ENCODE measurements at places on chromosomes 7 and 10.

GRCh38 chr7:84677117-84677732, 482.6 kb upstream of the SEMA3A start:
- no peaks in the 10 kb centered on the region for H3K36me3 ChIP-seq
- H3K27me3 ChIP-seq, result no peaks in the 10 kb centered on the region
- no peak for DNase-seq

GRCh38 chr10:111491154-111491553, 414.3 kb downstream of the ADRA2A start:
- no peak overlapping the region for H3K27ac ChIP-seq
- H3K4me1 ChIP-seq, result no peaks in the 10 kb centered on the region
- no peak overlapping the region for H3K4me3 ChIP-seq
- DNase-seq, result no peak
- no peaks in the 10 kb centered on the region for H3K27me3 ChIP-seq
- H3K36me3 ChIP-seq, result no peaks in the 10 kb centered on the region

GRCh38 chr10:88080213-88080612, 216.8 kb downstream of the PTEN start:
- H3K36me3 ChIP-seq, result no peaks in the 10 kb centered on the region
- no peak for DNase-seq
- no peak overlapping the region for H3K4me3 ChIP-seq
- H3K27me3 ChIP-seq, result no peaks in the 10 kb centered on the region

DNA sequence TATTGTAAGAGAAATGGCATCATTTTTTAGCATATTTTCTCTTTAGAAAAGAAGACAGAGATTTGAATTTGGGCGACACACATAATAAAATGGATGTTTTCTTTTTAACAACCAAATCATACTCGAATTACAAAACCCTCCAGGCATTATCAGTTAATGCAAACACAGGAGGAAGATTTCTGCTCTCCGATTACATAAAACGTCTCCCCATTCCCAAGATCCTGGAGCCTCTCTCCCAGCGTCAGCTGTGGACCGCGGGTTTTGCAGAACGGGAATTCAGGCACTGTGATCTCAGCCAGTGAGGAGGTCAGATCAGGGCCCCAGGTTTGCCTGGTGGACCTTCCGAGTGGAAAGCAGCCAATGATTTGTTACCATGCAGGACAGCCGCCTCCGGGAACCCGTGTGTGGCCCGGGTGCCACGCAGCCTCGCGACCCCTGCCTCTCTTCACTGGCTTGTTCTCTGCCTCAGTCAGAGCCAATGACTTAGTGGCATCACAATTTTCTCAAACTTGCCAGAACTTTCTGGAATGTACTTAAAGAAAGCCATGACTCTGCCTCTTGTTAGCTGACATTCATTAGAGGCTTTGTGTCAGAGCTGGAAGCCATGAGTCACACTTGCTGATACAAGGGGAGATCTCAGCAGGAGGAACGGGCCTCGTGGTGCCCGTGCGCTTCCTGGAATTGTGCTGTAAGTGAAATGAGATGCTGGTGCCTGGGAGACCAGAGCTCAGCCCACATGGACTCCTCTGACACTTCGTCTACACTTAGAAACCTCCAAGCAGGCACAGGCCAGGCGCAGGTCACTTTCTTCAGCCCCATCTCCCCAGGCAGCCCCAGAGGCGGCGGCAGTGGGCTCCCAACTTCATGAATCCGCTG, 246.1 kb downstream of the KLF6 start:
- no peaks in the 10 kb centered on the region for H3K4me1 ChIP-seq
- no peak overlapping the region for H3K4me3 ChIP-seq
- no peaks in the 10 kb centered on the region for H3K27me3 ChIP-seq
- H3K27ac ChIP-seq, result no peak overlapping the region

DNA sequence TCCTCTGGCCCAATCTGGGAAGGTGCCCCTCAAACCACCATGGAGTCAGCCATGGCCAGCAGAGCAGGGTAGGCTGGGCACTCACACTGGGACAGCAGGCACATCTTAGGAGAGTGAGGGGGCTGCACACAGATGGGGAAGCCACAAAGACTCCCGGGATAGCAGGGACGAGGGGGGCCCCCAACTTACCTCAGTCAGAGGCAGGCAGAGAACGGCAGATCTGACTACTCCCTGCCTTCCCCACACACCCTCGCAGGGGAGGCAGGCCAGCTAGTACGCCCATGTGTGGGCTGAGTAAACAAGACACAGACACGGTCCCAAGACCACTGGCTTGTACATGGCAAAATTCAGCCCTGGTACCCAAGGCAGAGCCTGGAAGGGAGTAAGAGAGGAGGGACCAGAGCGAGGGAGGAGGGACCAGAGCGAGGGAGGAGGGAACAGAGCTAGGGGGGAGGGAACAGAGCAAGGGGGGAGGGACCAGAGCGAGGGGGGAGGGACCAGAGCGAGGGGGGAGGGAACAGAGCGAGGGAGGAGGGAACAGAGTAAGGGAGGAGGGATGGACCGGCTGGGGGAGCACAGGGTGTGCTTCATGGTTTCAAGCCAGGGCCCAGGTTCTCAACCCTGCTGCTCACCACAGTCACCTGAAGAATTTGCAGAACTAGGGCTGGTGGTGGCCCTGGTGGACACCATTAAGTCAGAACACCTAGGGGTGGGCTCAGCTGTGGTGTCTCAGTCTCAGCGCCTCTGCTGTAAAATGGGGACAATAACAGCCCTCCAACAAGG, 73.8 kb downstream of the RGS10 start:
- H3K36me3 ChIP-seq, result no peaks in the 10 kb centered on the region
- H3K4me1 ChIP-seq, result no peaks in the 10 kb centered on the region
- peaks cover 16% of the 10 kb centered on the region for H3K27me3 ChIP-seq
- no peak overlapping the region for H3K27ac ChIP-seq
- no peak for DNase-seq
- no peak overlapping the region for H3K4me3 ChIP-seq

GRCh38 chr7:130210181-130210935, 2.7 kb downstream of the SSMEM1 start:
- H3K4me3 ChIP-seq, result no peak overlapping the region
- DNase-seq, result peak; percentile 28
- no peak overlapping the region for H3K27ac ChIP-seq
- H3K27me3 ChIP-seq, result no peaks in the 10 kb centered on the region

- DNase-seq, result no peak
- no peaks in the 10 kb centered on the region for H3K36me3 ChIP-seq
- H3K27me3 ChIP-seq, result peaks cover 69% of the 10 kb centered on the region
- no peaks in the 10 kb centered on the region for H3K4me1 ChIP-seq
- H3K4me3 ChIP-seq, result no peak overlapping the region
Observed at GRCh38 chr10:123781956-123782500, 109.6 kb downstream of the CPXM2 start.

DNA sequence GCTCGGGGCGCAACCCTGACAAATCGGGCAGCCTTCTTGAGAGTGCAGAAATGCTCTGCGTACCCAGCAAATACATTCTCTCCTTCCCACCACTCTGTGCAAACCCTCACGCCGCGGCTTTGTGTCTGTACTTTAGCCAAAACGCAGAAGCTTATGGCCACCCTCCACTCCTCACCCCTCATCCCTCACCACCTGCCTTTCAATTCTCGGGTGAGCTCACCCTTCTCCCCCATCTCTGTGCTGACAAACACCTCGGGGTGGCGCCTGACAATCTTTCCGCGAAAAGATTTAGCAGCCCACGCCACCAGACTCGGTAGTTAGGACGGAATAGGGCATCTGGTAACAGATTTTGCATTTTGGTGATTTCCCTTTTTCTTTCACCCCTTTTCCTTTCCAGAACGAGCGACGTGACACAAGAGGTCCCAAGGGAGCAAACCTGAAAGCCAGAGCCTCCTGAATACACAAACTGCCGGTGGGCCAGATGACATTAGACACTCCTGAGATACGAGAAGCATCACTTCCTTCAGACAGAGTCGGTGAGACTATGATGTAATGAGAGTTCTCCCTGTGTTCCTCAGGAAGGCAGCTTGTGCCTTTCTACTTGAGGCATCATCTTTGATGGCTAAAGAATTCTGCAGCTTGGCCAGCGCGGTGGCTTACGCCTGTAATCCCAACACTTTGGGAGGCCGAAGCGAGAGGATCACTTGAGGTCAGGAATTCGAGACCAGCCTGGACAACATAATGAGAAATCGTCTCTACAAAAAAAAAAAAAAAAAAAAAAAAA, 671 bp upstream of the ATAD1 start:
- DNase-seq, result peak; percentile 35
- H3K4me3 ChIP-seq, result peak overlapping the region; percentile 77
- H3K27me3 ChIP-seq, result no peaks in the 10 kb centered on the region
- peaks cover 17% of the 10 kb centered on the region for H3K4me1 ChIP-seq
- no peak overlapping the region for H3K27ac ChIP-seq

DNA sequence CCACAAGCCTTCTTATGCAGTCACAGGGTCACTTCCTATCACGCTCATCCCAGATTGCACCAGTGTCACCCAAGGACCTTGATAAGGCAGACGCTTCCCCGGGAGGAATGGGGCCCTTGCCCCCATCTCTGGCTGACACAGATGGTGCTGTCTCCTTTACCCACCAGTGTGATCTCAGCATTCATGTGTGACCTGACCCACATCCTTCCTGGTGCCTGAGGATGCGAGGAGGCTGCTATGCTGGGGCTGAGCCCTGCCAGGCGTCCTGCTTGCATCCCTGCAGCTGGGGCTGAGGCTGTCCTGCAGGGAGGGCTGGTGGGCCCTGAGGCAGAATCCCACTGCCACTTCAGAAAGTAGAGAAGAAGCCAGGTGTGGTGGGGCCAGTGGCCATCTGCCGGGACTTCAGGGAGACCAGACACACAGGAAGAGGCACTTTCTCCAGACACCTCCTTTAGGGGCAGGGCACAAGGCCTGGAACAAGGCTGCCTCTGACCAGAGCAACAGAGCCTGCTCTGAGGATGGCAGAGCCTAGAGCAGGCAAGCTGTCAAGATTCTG, 35.3 kb downstream of the RASGEF1A start:
- DNase-seq, result no peak
- peaks cover 38% of the 10 kb centered on the region for H3K27me3 ChIP-seq
- no peaks in the 10 kb centered on the region for H3K36me3 ChIP-seq
- H3K27ac ChIP-seq, result no peak overlapping the region
- H3K4me3 ChIP-seq, result no peak overlapping the region

DNA sequence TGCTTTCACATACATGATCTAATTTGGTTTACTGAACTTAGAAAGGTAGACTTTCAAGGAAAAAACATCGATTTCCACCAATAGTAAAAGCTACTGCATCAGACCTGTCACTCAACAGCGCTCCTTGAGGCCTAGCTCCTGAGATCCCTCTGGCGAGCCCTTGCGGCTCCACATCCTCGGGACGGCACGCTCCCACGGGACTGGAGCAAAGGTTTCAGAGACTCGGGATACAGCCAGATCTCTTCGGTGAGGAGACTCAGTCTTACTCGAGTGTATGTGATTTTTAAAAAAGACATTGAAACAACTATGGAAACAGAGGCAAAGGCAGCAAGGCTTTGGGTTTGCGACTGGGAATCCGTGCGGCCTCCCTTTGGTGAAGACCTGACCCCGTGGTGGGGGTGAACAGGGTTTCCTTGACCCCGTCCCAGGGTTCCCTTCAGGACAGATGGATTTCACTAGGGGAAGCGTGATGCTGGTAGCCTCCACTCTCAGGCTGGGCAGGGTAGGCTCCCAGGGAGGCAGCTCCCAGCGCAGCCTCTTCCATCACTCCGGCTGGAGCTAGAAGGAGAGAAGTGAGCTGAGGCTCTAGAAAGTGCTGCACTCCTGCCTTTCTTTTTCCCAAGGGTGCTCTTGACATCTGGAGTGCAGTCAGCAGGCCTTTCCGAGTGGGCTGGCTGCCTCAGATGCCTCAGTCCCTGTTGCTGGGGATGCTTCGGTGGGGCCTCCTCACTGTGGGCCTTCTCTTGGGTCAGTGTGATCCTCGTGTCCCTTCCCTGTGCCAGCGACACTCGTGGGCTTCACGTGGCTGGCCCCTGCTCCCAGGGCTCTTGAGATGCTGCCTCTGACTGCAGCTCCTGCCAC, 5.8 kb upstream of the ATP6V0E2 start:
- DNase-seq, result no peak
- H3K27me3 ChIP-seq, result no peaks in the 10 kb centered on the region
- H3K36me3 ChIP-seq, result no peaks in the 10 kb centered on the region
- H3K4me3 ChIP-seq, result no peak overlapping the region
- no peaks in the 10 kb centered on the region for H3K4me1 ChIP-seq

DNA sequence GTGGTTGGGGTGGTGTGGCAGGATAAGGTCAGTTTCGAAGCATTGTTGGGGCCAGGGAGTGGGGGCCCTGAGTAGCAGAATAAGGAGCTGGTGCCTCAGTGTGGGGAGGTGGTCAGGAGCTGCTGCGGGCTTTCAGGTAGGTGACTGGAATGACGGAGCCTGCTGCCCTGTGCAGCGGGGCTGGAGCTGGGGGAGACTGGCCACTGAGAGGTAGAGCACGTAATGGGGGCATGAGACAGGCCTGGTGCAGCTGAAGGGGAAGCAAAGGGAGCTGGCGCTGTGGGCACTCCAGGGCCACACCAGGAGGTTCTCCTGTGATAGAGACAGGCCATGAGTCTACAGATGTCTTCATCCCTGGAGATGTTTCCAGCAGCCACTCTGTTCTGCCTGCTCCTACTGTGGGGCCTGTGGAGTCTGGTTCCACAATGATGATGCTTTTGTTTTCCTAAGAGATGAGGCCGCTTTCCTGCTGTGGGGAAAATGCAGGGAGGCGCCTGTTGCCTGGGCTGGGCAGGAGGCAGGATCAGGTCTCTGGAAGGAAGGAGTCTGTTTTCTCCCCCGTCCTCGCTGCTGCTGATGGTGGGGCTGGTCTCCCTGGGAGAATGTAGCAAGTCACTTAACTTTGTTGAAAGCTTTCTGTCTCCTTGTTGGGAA, 31.1 kb downstream of the NUB1 start:
- H3K27ac ChIP-seq, result no peak overlapping the region
- H3K4me1 ChIP-seq, result no peaks in the 10 kb centered on the region
- H3K4me3 ChIP-seq, result no peak overlapping the region
- H3K27me3 ChIP-seq, result no peaks in the 10 kb centered on the region

Data from A673 (cell line).